ENCODE measurements at places on chromosomes 1 and 21.

DNA sequence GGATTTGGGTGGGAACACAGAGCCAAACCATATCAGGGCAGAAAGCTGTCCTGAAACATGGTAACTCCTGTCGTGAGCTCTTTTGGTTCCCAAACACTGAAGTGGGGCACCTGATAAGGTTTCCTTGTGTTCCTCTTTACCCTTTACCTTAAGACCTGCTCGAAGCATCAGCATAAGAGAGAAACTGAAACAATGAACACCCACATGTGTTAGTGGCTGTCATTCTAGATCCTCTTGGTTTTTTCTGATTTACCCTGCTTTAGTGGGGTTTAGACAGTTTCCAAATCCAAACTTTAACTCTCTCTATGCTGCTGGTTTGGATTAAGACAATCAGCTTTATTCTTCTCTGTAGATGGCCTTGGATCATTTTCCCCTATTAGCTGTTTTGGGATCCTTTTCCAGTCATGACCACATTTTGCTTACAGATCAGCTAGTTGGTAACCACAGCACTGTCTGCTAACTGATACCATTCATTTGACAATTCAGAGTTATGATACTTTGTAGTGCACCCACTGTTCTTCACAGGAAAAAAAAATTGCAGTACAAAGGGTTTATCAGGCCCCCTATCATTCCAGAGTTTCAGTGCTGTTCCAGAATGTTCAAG lies 975 bp upstream of the MNDA start:
- no peak for DNase-seq

GRCh38 chr1:119686661-119687060 lies 25.1 kb upstream of the PHGDH start:
- DNase-seq, result no peak

DNA sequence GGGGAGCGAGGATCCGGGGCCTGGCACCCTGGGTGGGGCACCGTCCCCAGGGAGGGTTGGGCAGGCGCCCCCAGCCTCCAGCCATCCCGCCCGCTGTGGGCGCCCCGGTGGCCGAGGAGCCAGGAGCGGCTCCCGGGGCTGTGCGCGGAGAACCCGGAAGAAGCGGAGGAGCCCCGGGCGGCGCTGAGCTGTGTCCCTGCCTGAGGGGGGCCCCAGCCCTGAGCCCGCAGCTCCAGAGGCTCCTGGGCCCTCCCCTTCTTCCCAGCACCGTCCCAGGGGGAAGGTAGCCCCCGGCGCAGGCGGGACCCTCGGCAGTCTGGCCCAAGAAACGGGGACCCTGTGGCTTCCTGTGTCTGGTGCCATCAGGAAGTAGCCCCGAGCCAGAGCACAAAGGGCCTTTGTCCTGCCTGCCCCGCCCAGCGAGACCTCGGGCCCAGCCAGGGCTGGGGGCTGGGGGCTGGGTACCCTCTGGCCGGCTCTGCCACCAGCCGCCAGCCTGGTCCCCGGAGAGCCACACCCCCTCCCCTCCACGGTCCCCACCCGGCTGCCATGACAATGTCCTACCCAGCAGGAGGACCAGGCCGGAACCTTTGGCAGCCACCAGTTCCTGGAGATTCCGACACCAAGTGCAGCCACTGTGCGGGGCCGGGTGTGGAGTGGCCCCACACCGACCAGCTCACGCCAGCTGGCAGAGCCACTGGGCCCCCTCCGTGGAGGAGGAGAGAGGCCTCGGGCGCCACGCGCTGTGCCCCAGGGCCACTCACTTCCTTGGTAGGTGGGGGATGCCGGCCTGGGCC lies 15.6 kb upstream of the TTLL10 start:
- DNase-seq, result no peak

GRCh38 chr1:168340781-168341482 lies 60.3 kb downstream of the TBX19 start:
- no peak for DNase-seq

GRCh38 chr1:84163123-84163931 lies 19.3 kb downstream of the PRKACB start:
- no peak for DNase-seq

DNA sequence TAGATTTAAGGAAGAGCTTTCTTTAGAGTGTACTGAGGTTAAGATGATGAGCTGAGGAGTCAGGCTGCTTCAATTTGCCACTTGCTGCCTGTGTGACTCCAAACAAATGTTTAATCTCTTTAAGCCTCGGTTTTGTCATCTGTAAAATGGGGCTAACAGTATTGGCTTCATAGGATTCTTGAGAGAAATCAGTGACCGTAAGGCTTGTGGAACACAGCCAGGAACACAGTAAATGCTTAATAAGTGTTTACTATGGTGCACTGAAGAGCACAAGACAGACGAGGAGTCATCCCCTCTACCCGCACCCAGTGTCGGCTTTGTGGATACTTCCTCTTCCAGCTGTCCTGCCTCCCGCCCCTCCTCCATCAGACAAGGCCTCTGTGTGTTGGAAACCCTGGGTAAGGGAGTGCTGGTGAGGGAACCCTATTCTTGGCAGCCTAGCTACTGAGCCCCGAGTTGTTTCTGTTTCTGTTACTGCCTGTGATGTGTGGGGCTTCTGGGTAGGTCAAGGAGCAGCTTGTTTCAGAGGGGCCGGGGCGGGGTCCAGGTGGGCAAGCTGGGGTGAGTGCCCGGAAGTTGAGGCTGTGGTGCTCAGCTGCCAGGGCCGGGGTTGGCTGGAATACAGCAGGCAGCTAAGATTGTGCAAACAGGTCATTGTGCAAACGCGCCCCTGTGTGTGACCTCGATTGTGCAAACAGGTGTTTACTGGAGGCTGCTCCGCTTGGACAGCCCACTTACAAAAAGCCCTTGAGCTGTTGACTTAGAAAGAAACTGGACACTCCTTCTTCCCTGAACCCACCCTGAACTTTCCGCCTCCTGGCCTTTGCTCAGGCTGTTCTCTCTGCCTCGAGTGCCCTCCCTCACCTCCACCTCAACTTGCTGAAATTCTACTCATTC lies 4.0 kb upstream of the CSF3R start:
- DNase-seq, result no peak

Measured in kidney epithelial cell (primary cell).